Upper lobe of left lung (tissue), 6 donors: ENCODE measurements at places on chromosomes 5 and 9. TPM values are rescaled to one million over a fixed set of nuclear protein-coding genes. Genes with fewer than 3 reads are reported as not detected.

DNA sequence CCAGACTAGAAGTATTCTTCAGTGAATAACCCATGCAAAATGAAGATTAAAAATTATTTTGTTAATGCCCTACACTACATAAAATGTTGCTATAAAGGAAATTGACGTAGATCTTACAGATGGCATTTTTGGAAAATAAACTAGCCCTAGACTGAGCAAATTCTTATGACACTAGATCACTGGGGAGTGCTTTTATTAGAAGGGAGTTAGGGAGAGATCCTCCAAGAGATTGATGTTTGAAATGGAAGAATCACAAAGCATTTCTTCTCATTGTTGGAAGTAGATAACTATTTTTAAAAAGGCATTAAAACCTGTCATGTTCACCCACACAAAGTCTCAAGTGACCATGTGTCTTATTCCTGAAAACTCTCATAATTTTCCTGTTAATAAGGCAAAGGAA is 351.1 kb upstream of the TLE4 start:
- no peak for DNase-seq

- no peak for DNase-seq
Measured at GRCh38 chr9:126763130-126763764, 41.6 kb upstream of the ZBTB43 start.

GRCh38 chr5:126450346-126450745 is 27.1 kb downstream of the GRAMD2B start:
- no peak for DNase-seq

GRCh38 chr5:177189416-177189815 is 55.8 kb downstream of the NSD1 start:
- no peak for DNase-seq

GRCh38 chr5:107428303-107428813 is 242.4 kb downstream of the EFNA5 start:
- no peak for DNase-seq

DNA sequence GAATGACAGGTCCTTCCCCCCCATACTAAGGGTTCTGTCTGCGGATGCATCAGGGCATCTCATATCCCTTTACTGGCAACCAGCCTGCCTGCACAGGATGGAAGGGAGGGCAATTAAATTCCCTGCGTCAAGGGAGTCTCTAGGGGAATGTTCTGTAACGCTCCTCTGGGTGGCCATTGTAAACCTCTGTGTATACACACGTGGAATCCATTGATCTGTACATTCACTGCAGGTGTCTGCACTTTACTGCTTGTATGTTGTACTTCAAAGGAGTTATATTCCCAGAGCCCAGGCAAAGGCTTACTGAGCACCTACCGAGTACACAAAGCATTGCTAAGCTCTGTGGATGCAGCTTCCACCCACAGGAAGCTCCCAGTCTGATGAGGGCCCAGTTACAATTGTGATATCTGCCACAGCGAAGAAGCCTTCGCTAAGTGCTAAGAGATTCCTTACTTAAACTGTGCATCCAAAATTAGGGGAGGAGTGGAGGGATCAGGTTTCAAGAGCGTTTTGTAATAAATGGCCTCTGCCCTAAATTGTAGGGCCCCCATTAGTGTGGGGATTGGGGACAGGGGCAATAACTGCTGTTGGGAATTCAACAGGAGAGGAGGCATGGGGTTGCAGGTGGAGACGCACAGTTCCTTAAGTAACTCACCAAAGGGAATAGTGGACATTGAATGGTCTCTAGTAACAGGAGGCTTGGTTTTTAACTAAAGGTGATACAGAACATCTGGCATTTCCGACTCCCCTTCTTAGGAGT is 1.5 kb upstream of the RETREG1 start:
- DNase-seq: no peak

DNA sequence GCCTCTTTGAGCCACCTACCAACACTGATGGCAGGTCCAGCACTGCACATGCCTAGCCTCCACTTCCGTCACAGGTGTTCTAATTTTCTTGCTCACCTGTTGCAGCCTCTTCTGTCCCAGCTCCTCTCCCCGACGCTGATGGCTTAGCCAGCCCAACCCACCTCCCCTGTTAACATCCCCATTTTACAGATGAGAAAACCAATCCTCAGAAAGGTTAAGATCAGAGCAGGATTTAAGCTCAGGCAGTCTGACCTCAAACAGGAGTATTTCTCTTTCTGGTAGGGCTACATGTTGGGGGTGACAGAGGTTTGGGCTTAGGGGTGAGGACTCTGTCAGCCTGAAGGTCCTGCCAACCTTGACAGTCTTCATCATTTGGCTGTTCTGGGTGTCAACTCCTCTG is 74.5 kb upstream of the PITX1 start:
- DNase-seq: no peak

RABEPK gene
- 16.6 TPM for total RNA-seq

FLT4 gene
- total RNA-seq: 17.2 TPM

ANKRA2 gene
- total RNA-seq: 17.9 TPM

SURF1 gene
- total RNA-seq: 36.5 TPM

DNAH5 gene
- 5.0 TPM for total RNA-seq

CDKN2B gene
- 63.7 TPM for total RNA-seq
